Vagina (tissue), 2 donors: ENCODE measurements at places on chromosomes 4 and X.

DNA sequence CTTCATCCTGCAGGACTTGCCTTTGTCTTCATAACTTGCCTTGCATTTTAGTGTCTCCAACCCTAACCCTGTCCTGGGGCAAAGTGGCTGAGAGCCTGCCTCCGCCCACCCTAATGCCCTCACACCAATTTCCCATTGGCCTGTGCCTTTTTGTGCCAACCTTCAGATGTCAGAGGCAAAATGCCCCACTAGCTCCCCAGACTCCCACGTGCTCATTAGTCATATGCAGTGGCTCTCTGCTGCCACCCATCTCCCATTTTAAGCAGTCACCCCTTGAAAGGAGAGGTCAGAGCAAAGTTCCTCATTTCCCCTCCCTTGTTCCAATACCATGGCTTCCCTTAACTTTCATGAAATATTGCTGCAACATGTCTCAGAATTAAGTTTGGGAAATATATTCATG, 74.8 kb upstream of the PASD1 start:
- DNase-seq: no peak

DNA sequence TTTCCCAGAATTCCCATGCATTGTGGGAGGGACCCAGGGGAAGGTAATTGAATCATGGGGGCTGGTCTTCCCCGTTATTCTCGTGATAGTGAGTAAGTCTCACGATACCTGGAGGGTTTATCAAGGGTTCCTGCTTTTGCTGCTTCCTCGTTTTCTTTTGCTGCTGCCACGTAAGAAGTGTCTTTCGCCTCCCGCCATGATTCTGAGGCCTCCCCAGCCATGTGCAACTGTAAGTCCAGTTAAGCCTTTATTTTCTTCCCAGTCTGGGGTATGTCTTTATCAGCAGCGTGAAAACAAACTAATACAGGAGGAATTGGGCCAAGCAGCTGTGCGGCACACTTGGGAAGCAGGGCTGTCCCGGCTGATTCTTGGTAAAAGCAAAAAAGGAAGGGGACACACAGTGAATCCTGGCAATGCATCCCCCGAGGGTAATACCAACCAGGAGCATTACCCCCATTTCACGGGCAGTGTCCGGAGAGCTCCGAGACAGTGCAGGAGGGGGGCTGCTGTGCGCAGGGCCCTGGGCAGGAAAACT, 185.7 kb downstream of the AFAP1 start:
- no peak for DNase-seq

- DNase-seq: no peak
These were observed 261.5 kb downstream of the GPC3 start for GRCh38 chrX:133723930-133724329.

DNA sequence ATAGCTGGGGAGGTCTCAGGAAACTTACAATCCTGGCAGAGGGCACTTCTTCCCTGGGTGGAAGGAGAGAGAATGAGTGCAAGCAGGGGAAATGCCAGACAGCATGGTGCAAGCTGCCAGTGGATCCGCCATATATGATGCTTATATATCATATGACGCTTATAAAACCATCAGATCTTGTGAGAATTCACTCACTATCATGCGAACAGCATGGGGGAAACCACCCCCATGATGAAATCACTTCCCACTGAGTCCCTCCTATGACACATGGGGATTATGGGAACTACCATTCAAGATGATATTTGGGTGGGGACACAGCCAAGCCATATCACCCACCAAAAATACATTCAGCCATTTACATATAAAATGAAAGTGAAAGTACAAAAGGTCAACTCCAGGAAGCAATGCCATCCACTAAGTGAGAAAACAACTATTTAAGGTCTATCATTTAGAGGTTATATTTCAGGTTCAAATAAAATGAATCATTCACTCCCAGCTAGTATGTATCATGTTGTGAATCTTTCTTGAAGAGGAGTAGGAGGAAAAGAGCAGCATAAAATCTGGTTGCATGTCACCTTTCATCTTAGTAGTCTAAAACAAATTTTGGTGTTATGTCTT, 20.3 kb upstream of the DYNLT3 start:
- no peak for DNase-seq

- DNase-seq: no peak
These were observed 46.5 kb downstream of the RELL1 start for GRCh38 chr4:37639551-37640285.

- no peak for DNase-seq
These were observed 7.8 kb downstream of the TMEM156 start for GRCh38 chr4:39024311-39024865.

DNA sequence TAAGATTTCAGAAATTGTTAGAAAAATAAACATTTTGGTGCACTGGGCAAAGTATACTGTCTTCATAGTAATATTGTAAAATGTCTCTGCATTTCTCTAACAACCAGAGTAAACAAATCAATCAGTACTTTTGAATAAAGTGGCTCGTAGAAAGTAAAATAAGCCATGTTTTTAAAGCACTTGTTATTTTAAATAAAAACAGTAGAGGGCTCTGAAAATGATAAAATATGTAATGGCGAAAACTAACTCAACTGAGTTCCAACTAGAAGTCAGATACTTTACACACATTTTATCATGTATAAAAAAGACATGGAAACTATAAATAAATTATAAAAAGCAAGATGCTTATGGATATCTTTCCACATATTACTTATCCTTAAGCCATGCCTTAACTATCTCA, 1134.4 kb downstream of the PDHA2 start:
- DNase-seq: no peak

- no peak for DNase-seq
These were observed 9.3 kb upstream of the SAT1 start for GRCh38 chrX:23773601-23774175.
